ENCODE measurements at places on chromosomes 1 and 21.

DNA sequence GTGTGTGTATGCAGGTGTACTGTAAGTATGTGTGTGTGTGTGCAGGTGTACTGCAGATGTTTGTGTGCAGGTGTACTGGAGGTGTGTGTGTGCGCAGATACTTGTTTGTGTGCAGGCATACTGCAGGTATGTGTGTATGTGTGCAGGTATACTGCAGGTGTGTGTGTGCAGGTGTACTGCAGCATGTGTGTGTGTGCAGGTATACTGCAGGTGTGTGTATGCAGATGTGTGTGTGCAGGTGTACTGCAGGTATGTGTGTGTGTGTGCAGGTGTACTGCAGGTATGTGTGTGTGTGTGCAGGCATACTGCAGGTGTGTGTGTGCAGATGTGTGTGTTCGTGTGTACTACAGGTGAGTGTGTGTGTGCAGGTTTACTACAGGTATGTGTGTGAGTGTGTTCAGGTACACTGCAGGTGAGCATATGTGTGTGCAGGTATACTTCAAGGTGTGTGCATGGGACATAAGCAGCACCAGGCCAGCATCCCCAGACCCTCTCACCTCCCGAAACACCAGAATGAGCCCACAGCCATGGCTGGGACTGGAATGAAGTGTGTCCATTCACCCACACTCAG, 97.5 kb downstream of the DMRTB1 start:
- no peak for DNase-seq

DNA sequence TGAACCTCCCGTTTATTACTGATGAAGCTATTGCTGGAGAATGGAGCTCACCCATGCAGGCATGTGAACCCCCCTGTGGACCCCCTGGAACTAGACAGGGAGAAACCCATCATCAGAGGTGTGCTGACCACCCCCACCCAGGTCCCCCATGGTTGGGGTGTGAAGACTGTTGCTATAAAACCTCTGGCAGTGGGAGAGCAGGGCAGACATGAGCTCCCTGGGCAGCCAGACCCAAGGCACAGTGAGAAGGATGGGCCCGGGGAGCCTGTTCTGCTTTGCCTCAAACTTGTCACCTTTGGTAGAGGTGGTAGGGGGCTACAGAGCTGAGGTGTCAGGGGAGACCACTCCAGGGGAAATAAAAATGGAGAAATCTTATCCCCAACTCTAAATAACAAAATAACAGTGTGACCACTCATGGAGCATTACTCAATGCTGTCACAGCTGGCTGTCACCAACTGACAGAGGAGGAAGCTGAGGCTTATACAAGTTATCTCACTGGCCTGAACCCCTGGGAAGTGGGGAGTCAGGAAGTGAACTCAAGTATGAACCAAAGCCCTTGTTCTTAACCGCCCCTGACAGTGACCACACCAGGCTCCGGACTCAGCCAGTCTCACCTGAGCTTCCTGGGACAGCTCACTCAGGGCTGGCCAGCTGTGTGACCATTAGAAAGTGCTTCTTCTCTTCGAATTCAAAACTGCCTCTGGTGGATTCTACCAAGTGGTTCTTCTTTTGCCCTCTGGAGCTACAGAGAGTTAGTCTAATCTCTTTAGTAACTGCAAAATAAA, 698.8 kb downstream of the MATN1 start:
- no peak for DNase-seq

GRCh38 chr1:58732087-58732775, 32.4 kb upstream of the MYSM1 start:
- peak; percentile 56 for DNase-seq

- no peak for DNase-seq
Measured at GRCh38 chr1:212173567-212173966, 111.6 kb upstream of the PPP2R5A start.

- DNase-seq: no peak
Measured at GRCh38 chr1:29805896-29806160, 569.5 kb downstream of the PTPRU start.

- DNase-seq: peak; percentile 66
Measured at GRCh38 chr1:109796484-109797302, 33.0 kb upstream of the EPS8L3 start.

GRCh38 chr1:33899746-33900145, 35.9 kb downstream of the HMGB4 start:
- no peak for DNase-seq

GRCh38 chr1:35085421-35085820, 6.2 kb downstream of the ZMYM1 start:
- no peak for DNase-seq

GRCh38 chr1:197126691-197127090, 19.8 kb downstream of the ASPM start:
- no peak for DNase-seq

- no peak for DNase-seq
Measured at GRCh38 chr1:36805979-36806640, 228.2 kb downstream of the GRIK3 start.

Data from adipocyte (in vitro differentiated cells).